ENCODE measurements at places on chromosomes 7 and 10.

GRCh38 chr10:33428682-33429081, 94.2 kb upstream of the NRP1 start:
- DNase-seq = no peak

- DNase-seq = no peak
Observed at GRCh38 chr7:78006063-78006755, 207.6 kb downstream of the PHTF2 start.

GRCh38 chr10:31467791-31468535, 148.9 kb downstream of the ZEB1 start:
- no peak for DNase-seq

DNA sequence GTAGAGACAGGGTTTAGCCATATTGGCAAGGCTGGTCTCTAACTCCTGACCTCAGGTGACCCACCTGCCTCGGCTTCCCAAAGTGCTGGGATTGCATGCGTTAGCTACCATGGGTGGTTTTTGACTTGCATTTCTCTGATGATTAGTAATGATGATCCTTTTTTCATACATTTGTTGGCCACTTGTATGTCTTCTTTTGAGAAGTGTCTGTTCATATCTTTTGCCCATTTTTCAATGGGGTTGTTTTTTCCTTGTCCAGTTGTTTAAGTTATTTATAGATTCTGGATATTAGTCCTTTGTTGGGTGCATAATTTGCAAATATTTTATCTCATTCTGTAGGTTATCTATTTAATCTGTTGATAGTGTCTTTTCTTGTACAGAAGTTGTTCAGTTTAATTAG, 4.3 kb upstream of the OR13A1 start:
- DNase-seq = no peak

GRCh38 chr10:27774831-27775230, 29.2 kb upstream of the MKX start:
- DNase-seq = no peak

DNA sequence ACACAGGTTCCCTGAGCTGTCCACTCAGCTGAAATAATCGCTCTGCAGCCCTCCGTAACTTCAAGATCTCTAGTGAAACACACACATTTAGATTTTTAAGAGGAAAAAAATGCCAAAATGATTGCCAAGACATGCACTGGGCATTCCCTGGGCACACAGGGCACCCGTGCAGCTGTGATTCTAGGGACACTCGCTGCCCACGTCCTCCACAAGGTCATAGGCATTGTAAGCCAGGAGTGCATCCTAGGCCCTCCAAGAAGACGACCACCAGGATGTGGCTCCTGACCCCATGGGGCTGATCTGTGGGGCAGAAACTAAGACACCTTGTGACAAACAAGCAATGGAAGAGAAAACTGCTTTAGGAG, 563.3 kb downstream of the PTPRN2 start:
- DNase-seq = no peak
